CD4-positive, alpha-beta T cell treated with Interleukin-17A for 1 hour (primary cell): ENCODE measurements at places on chromosomes 11 and 22.
A peak's percentile ranks its signal among the peaks of the same experiment; 100 is the strongest.

- no peak for DNase-seq
Observed at GRCh38 chr22:44860311-44860710, 107.9 kb downstream of the ARHGAP8 start.

DNA sequence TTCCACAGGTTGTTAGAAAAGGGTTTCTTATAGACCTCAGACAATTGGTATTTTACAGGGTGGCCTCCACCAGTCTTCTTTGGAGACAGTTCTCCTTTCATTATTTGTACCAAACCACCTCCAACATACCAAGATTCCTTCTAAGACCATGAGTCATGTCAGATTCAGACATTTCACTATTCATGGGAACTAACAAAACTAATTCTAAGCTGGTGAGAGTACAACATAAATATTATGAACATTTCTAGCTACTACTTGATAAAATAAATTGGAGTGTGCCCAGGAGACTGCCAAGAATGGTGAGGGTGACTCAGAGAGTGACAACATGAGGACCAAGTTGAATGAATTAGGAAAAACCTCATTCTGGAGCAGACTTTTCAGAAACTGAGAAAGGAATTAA, 494.6 kb upstream of the LRRC4C start:
- no peak for DNase-seq

GRCh38 chr11:114065094-114065493, 5.6 kb downstream of the ZBTB16 start:
- no peak for DNase-seq

DNA sequence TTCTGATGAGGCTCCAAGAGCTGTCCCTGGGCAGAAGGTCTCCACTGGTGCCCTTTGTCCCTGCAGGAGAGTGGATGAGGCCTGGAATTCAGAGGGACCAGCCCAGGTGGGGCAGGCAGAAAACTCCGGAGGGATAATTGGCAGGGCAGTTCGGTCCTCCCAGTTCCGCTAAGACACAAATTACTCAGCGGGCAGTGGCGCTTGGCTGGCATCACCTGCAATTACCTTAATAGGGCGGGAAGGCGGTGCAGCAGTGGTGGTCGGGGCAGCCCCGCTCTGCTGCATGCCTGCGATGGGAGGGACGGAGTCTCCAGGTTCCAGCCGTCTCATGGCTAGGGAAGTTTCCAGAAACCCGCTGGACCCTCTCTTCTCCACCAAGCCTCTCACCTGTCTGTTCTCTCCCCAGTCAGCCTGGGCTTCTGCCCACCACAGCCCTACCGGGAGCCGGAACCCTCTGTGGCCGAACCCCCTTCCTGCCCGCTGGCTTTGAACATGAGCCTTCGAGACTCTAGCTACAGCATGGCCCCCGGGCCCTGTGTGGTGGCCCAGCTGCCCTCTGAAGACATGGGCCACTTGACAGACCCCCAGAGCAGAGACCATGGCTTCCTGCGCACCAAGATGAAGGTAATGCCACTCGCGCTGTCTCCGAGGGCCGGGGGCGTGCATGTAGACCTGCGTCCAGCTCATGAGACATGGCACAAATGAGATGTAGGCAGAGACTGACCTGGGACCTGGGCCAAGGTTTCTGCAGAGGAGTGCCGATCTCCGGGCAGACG, 7.0 kb downstream of the OVOL1 start:
- no peak for DNase-seq

GRCh38 chr11:96315476-96315875, 27.5 kb downstream of the MAML2 start:
- DNase-seq = no peak

GRCh38 chr22:42651134-42651533, 1.9 kb upstream of the CYB5R3 start:
- no peak for DNase-seq

GRCh38 chr22:48866906-48867681, 960.6 kb downstream of the BRD1 start:
- DNase-seq = no peak

DNA sequence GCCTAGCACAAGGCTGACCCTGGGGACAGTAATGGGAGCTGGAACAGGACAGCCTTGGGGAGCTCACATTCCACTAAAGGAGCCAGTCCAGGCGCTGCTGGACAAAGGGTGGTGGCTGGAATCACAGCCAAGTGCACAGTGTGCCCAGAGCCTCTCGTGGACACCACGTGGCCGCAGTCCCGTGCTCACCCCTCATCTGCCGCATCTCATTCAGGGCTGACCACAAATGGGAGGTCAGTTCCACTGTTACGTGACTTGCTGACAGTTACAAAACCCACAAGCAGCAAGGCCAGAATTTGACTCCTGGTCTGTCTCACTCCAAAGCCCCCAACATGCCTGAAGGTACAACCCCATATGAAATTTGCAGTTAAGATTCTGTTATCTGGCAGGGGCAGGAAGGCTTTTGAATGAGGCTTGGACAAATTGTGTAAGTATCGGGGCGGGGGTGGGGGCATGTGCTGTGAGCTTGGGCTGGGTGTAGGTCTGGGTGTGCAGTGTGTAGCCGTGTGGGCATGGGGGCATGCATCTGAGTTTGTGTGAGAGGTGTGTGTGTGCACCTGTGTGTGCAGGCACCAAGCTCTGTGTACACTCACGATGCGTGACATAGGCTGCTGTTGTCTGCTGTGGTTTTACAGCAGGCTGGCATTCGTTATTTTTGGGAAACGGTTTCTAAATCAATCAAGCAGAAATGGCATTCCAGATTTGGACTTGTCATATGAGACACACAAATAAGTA, 301.7 kb downstream of the BRD1 start:
- no peak for DNase-seq

DNA sequence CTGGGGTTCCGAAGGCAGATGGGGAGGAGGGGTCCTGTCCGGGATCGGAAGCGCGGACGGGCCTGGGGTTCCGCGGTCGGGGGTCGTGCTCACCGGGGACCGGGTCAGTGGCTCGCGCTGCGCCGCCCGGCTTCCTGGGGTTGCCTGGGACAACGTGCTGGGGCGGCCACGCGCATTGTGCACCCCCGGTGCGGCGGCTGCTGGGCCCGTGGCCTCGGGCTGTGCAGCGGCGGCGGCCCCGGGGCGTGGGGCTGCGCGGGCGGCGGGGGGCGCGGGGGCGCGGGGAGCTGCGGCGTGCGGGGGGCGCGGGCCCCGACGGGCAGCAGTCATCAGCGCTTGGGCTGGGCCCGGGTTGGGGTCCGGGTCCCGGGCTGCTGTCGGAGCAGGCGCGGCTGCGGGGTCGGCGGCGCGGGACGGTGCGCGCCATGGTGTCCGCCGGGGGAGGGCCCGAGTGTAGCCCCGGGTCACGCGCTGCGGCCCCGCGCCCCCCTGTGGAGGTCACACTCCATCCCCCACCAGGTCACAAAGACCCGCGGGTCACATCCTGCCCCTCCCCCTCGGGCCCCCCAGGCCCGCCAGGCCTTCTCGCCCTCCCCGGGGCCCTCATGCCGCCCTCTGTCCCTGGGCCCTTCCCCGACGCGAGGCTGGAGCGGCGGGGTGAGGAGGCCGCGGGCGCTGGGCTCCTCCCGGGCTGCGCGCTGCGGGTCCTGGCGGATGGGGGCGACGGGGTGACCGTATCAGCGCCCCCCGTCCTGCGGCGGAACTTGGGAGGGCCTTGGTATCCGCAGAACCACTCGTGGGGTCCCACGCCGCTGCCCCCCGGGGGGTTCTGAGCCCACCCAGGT, at the start of gene TTLL8:
TSS of gene TTLL8 (minus strand) at position 238 of the 845 bp plus-strand sequence.
- no peak for DNase-seq

DNA sequence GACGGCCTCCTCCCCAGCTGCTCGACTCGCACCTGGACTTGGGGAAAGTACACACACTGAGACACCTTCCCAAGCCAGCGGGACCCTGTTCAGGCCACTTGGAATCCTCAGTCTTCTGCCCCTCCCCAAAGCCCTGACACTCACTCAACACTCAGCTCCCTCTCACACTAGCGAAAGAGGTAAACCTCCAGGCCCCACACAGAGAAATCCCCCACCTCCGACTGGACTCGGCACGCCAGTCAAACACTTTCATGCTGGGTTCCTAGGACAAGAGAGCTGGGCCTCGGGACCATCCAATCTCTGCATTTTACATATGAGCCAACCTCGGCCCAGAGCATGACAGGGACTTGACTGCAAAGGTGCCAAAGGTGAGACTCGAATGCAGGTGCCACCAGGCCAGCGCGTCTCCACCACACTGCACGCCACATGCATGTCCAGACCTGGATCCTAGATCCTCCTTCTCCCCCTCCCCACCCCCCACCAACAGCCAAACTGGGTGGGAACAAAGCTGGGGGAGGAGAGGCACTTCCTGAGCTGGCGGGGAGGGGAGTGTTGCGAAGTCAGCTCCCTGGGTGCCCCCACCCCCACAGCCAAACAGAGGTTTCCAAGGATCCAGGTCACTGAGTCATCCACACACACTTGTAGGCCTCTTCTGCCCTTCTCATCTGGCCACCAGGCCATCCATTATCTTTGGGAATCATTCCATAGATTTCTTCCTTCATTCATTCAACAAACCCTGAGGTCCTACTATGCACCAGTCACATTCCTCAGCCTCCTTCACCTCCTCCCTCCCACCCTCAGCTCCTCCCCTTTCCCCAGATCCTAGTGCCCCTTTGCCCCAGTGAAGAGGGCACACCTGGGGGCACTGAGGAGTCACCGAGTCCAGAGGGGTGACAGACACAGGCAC, 10.7 kb upstream of the CD5 start:
- peak; percentile 49 for DNase-seq

- no peak for DNase-seq
Observed at GRCh38 chr11:1778141-1778911, 14.6 kb upstream of the CTSD start.

DNA sequence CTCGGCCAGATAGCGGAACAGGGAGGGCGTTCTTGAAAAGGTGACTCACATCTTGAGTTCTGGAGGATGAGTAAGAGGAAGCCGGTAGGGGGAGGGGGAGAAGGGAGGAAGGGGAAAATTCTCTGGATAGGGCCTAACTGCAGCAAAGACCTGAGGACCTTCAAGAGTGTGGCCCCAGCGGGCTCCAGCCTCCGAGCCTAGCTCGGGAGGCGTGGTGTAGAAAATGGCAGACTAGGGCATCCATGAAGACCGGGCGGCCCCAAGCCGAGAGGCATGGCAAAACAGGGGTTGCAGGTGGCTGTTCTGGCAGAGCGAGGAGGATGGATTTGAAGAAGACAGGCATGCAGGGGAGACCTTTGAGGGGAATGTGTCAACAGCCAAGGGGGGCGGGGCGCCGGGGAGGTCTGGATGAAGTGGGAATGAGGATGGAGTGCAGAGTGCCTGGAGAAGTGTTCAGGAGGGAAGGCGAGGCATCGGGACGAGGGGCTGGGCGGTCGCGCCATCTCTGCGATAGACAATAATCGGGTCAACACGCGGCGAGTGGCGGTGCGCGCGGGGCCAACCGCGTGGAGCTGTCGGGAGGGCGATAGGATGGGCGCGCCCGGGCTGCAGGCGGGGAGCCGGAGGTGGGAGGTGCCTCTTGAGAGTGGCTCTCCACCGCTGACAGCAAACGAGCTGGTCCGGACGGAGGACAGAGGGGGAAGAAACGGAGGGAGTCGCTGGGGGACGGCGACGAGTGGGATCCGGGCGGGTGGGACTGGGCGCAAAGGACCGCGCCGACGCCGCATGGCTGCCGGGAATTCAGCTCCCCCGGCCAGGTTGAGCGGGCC, 40.0 kb upstream of the CREB3L1 start:
- DNase-seq = peak; percentile 50

DNA sequence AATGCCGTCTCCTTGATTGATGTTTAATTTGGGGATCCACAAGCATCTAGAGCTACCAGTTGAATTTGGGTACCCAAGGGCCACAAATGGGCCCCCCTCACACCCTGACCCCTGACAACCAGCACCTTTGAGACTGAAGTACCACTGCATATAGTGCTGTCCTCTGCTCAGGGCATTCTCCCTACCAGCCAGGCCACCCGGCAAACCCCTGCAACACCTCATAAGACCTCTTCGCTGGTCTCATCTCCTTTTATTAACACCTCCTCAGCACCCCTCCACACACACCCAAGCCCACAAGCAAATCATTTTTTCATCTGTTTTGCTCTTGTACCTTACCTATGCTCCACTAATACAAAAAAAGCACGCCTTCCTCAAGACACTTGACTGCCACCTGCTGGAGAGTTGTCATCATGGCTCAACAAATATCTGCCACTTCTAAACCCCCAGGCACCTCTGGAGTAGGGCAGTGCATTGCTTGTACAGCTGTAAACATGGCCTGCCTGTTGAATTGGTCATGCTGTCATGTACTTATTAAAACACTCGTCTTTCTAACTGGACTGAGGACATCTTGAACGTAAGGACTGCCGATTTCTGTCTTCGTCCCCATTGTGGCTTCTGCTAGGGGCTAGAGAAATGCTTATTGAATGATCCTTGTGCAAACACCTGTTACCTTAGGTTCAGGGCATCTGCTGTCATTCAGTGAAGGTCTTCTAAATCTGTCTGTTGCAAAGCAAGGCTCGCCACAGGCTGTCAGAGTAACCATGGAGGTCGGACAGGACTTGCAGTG, 66.5 kb downstream of the BMAL1 start:
- DNase-seq = peak; percentile 79

DNA sequence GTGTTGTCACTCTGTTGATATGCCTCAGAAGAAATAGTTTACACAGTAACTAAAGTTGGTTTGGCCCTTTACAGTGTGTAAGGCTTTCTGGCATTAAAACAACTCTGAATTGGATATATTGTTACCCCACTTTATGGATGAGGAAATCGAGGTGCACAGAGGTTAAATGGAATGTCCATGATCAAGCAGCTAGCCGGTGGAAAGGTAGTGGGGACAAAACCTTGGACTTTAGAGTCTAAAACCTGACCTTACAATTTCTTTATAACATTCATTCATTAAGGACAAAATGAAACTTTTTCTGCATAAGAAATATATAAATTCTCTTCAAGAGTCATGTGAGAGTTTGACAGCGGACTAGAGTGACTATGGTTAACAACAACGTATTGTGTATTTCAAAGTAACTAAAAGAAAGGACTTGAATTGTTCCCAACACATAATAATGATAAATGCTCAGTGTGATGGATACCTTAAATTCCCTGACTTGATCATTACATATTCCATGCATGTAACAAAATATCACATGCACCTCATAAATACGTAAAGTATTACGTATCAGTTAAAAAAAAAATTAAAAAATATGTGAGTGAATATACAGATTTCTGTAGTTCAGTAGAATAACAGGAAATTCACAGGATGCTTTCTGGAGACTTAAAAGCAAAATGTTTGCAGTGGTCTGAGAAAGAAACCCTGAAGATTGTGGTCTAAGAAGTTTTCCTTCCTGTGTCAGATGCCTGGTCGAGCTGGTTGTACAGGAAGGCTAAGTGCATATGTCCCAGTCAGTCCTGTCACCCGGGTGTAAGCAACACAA, 51.0 kb downstream of the TEAD1 start:
- no peak for DNase-seq

- DNase-seq = no peak
Observed at GRCh38 chr11:113201054-113201818, 113.1 kb upstream of the TTC12 start.

GRCh38 chr11:131611322-131611721, 240.9 kb downstream of the NTM start:
- DNase-seq = no peak

- DNase-seq = no peak
Observed at GRCh38 chr11:34063061-34063795, 11.7 kb downstream of the CAPRIN1 start.
